NCI-H2081 (cell line): ENCODE measurements at places on chromosomes 16 and 17.

DNA sequence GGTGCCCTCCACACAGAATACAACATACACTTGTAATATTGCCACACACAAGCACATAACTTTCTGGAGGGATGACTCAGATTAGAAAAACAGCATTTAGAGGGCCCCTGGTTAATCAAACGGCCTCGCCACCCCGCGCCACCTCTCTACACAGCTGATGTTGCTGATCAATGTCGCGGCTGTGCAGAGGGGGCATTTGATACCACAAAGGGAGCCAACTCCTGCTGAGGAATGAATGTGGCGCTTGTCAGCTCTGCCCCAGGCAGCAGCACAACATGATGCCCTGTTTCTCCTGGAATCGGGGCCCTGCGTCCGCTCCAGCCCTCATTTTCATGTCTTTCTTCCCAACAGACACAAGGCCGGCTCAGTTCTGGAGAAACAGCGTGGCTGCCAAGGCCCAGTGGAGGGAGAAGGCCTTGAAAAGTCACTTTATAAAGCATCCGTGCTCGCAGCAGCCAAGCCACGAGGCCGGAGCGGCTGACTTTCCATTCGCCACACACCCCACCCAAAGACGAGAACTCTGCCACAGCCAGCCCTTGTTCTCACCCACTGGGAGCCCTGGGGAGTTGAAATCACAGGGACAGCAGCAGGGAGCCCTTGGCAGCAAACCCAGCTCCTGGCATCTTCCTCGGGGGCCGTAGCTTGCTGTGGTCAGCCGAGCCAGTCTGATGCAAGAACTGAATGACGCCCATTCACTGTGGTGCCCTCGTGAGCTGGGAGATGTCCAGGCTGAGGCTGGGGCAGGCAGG is 65.6 kb downstream of the XYLT1 start:
- no peak for DNase-seq

- DNase-seq: no peak
Observed at GRCh38 chr17:64125937-64126336, 4.0 kb downstream of the ERN1 start.

GRCh38 chr17:47717979-47718621 is 14.9 kb upstream of the TBX21 start:
- DNase-seq: no peak

GRCh38 chr17:37462492-37462891 is 27.2 kb upstream of the DUSP14 start:
- no peak for DNase-seq

DNA sequence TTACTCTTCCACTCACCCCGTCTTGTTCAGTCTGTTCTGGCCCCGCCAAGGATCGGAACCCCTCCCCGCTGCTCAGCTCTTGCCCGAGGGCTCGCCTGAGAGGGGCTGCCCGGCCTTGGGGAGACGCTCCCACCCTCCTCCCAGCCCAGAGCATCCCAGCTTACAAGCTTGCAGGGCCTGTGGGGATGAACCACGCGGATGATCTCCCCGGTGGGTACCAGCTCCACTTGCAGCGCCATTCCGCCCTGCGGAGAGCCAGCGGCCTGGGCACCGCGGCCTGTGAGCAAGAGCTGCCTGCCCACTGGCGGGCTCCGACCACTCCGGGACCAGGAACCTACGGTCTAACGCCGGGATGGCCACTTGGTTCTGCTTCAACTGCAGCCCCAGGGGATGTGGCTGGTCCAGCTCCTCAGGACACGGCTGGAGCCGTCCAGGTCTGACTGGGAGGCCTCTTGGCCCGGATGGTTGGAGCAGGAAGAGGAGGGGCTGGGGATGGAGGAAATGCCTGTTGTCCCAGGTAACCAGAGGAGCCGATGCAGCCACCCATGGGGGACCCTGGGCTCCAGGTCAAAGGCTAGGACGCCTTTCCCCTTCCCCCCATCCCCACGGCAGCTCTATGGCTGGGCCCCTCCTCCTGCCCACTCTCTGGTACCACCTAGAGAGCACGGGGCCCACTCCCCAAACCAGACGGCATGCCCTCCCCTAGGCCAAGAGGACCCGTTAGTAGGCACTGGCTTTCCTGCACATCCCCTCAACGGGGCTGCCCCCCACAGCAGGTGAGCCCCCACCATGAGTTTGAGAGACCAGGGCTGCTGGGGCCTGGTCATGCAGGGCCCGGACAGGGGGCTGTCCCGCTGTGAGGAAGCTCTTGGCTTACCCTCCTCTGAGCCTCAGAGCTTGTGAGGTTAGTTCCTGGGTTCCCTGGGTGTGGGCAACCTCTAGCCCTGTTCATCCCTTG is at the start of gene MYO1C:
Gene MYO1C, minus strand, starts transcription at position 438 of the 958 bp plus-strand sequence. Its CDS starts 199 bp downstream, at position 239.
- DNase-seq: no peak

DNA sequence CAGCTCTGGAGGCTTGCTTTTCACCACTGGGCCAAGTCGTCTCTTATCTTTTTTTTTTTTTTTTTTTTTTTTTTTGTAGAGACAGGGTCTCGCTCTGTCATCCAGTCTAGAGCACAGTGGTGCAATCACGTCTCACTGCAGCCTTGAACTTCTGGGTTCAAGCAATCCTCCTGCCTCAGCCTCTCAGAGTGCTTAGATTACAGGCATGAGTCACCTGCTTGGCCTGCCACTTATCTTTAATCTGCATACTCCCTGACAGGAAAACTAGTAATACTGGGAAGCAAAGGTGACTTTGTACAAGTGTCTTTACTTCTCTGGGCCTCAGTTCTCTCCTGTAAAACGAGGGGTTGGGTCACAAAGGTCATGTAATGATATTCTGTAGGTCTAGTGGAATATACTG is 15.0 kb downstream of the NTN1 start:
- DNase-seq: no peak

GRCh38 chr16:26830428-26831127 is 236.1 kb upstream of the C16orf82 start:
- DNase-seq: no peak

- no peak for DNase-seq
Observed at GRCh38 chr17:37826497-37827430, 81.9 kb upstream of the HNF1B start.

DNA sequence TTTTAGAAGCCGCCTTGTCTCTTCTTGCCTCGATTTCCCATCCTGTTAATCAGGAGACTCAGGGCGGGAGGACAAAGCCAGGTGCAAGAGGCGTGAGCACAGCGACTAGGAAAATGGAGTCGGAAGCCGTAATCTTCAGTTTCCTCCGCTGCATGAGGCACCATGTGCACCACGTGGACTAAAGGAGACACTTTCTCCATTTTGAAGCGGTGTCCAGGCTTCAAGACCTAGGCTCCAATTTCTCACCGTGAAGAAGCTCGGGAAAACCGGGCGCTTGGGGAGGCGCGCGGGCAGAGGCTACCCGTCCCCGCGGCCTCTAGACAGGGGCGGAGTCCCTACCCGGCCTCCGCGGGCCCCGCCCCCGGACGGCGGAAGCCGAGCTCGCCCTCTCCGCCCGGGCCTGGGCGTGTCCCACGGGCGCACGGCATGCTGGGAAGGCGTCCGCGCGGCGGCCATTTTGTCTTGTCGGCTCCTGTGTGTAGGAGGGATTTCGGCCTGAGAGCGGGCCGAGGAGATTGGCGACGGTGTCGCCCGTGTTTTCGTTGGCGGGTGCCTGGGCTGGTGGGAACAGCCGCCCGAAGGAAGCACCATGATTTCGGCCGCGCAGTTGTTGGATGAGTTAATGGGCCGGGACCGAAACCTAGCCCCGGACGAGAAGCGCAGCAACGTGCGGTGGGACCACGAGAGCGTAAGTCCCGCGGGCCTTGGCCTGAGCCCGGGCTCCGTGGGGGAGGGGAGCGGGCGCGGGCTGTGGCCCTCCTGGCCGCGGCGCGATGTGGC is at the start of gene LUC7L3:
Gene LUC7L3, plus strand, starts transcription at position 460 of the 780 bp plus-strand sequence. Its CDS starts 130 bp downstream, at position 590.
- DNase-seq: peak; percentile 92

- DNase-seq: no peak
Observed at GRCh38 chr16:14409563-14409962, 220.5 kb downstream of the PARN start.

DNA sequence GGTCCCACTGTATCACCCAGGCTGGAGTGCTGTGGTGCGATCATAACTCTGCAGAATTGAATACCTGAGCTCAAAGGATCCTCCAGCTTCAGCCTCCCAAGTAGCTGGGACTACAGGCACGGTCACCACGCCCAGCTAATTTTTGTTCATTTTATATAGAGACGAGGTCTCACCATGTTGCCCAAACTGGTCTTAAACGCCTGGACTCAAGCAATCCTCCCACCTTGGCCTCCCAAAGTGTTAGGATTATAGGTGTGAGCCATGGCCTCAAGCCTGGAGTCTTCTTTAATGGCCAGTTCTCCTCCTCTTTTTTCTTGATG is 484 bp downstream of the CD300LB start:
- DNase-seq: no peak

DNA sequence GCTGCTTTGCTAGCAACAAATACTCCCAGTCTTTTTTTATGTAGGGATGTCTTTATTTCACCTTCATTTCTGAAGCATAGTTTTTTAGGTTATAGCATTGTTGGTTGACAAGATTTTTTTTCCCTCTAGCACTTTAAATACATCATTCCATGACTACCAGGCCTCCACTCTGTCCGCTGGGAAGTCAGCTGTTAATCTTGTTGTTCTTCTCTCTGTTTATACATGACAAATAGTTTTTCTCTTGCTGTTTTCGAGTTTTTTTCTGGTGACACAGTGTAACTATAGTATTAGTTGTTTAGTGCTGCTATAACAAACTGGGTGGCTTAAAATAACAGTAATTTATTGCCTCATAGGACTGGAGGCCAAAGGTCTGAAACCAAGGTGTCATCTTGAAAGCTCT is 205.5 kb upstream of the CNTNAP4 start:
- DNase-seq: no peak

DNA sequence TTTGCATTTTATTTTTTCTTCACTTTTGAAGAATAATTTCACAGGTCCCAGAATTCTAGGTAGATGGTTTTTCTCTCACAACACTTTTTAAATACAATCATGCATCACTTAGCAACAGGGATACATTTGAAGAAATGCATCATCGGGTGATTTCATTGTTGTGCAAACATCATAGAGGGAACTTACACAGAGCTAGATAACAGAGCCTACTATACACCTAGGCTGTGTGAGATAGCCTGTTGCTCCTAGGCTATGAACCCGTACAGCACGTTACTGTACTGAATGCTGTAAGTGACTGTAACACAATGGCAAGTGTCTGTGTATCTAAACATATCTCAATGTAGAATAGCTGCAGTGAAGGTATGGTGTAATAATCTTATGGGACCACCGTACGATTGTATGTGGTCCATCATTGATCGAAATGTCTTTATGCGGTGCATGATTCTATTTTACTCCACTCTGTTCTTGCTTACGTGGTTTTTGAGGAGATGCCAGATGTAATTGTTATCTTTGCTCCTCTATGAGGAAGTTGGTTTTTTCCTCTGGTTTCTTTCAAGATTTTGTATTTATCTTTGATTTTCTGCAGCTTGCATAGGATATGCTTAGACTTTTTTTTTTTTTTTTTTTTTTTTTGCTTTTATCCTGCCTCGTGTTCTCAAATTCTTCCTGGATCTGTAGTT is 35.5 kb upstream of the TMEM92 start:
- DNase-seq: no peak

DNA sequence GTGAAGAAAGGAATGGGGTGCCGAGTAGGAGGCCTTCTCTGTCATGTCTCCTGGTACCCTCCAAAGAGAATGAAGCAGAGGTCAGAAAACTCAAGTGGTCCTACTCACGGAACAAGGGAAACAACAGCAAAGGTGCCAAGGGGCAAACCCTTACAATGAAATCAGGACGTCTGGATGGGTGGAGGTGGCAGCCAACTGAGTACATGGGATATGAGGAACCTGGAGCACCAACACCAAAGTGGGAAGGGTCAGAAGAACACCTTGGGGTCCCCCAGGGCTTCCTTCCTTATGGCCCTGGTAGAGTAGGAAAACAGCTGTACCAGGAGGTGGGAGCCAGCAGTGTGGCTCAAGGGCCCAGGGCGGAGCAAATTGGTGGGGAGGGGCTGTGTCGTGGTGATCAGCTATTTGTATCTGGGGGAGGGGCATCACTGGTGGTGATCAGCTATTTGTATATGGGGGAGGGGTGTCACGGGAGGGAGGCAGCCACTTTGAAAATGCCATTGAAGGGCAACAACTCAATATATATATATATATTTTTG is 643 bp downstream of the HIGD1B start:
- no peak for DNase-seq

GRCh38 chr17:27846042-27846655 is 45.8 kb upstream of the NOS2 start:
- no peak for DNase-seq

GRCh38 chr17:5826384-5826783 is 242.1 kb upstream of the NLRP1 start:
- DNase-seq: no peak

GRCh38 chr16:3752984-3753383 is 35.7 kb upstream of the TRAP1 start:
- no peak for DNase-seq

- no peak for DNase-seq
Observed at GRCh38 chr16:84027625-84028024, 15.0 kb downstream of the SLC38A8 start.

DNA sequence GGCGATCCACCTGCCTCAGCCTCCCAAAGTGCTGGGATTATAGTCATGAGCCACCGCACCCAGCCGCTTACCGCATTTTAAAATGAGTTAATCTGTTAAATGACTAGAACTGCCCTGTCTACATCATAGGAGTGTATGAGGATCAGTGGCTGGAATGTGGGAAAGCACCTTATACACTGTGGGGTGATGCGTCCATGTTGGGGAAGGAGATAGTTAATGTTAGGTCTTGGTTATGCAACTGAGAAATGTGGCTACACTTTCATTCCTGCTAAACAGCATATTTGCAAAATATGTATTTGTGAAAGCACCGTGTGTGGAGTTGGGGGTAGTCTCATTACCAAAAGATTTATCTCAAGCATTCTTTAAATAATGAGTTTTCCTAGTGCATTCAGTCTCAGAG is 107.6 kb downstream of the SPACA3 start:
- DNase-seq: no peak

- DNase-seq: no peak
Observed at GRCh38 chr16:27771201-27771910, 221.4 kb downstream of the KATNIP start.

DNA sequence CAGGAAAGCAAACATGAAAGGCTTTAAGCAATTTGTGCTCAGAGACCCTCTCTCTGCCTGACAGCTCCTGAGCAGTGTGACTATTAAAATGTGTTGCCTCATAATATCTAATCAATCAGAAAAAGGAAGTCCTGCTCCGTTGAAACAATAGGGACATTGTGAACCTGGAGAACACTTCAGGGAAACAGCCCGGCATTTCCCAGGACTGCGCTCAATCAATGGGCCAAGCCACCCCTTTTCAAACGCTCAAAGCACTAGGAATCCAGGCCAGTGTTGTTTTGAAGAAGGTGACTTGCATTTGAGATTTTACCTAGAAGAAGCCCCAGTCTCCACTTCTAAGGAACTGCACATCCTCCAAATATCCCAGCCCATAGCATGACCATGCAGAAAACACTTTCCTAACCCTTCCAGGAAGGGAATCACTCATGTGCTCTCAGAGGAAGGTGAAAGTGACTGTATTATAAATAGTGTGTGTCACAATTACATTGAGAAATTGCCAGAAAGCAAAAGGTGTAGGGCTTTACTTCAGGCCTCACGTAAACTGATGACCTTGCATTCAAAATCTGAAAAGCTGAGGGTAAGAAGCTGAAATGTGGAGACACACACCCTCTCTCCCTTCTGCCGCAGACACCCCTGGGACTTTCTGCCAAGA is 19.4 kb downstream of the CDRT4 start:
- DNase-seq: no peak

- no peak for DNase-seq
Observed at GRCh38 chr16:89667633-89668032, 10.0 kb downstream of the SPATA33 start.

- DNase-seq: no peak
Observed at GRCh38 chr16:75038036-75038858, 39.4 kb downstream of the ZNRF1 start.
